ENCODE measurements at places on chromosomes 4 and X. TPM values are rescaled to one million over a fixed set of nuclear protein-coding genes. Genes with fewer than 3 reads are reported as not detected.

Gene EXOC1L
- polyA plus RNA-seq = not detected

Gene UGT2B10
- not detected for polyA plus RNA-seq

Gene BEX1
- polyA plus RNA-seq = 263 TPM

GRCh38 chr4:163245044-163245728, 78.5 kb upstream of the NAF1 start:
- no peak for DNase-seq
- no peak overlapping the region for H3K27ac ChIP-seq
- H3K36me3 ChIP-seq = no peaks in the 10 kb centered on the region
- H3K27me3 ChIP-seq = peaks cover 5% of the 10 kb centered on the region

Measured in pancreas (tissue), 10 donors.